LHCN-M2 (cell line): ENCODE measurements at places on chromosomes 1 and 21.

DNA sequence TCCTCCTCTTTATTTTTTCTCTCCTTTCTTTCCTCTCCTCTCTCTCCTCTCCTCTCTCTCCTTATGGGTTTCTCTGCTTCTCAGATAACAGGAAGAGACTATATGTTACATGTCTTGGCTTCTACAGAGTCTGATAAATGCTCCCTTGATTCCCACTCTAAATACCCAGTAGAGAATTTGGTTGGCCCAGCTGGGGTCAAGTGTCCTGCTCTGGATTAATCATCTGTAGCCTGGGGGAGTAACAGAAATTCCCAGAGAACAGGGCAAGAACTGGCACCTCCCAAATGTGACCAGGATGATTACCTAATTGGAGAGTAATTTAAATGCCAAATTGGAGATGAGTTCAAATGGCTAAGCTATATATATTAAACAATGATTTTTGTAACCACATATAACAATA is 146.1 kb upstream of the LMO4 start:
- no peak for DNase-seq

- DNase-seq, result no peak
Observed at GRCh38 chr1:214444182-214444939, 107.0 kb downstream of the PTPN14 start.

- no peak for DNase-seq
Observed at GRCh38 chr1:5349526-5349925, 642.7 kb downstream of the NPHP4 start.

GRCh38 chr1:206736878-206737728 is 33.5 kb upstream of the IL19 start:
- no peak for DNase-seq

GRCh38 chr1:210298296-210298695 is 30.4 kb upstream of the HHAT start:
- no peak for DNase-seq
